Progenitor cell of endocrine pancreas (in vitro differentiated cells): ENCODE measurements at places on chromosomes 6 and 20.
A peak's percentile ranks its signal among the peaks of the same experiment; 100 is the strongest.

DNA sequence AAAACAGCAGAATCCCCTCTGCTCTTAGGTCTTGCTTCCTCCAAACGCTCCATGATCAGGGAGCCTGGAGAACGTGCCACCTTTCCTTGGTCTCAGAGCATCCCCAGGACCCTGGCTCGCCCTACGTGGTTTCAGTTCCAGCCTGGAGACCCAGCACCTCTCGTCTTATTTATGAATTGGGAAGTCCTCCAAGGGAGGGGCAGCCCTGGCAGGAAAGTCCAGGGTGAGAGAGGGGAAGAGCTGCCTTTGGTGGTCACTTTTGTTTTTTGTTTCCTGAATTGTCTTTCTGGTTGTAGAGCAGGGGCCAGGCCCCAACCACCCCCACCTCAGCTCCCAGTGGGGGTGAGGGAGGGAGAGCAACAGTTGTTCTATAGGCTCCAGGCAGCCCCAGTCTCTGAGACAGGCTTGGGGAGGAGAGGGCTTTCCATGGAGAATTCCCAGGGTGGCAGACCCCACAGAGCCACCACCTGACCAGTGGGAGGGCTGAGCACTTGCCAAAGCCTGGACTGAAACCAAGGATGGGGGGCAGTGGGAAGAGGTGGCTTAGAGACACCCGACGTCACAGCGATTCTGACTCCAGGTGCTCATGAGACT is 88.8 kb downstream of the PRND start:
- no peak for DNase-seq

DNA sequence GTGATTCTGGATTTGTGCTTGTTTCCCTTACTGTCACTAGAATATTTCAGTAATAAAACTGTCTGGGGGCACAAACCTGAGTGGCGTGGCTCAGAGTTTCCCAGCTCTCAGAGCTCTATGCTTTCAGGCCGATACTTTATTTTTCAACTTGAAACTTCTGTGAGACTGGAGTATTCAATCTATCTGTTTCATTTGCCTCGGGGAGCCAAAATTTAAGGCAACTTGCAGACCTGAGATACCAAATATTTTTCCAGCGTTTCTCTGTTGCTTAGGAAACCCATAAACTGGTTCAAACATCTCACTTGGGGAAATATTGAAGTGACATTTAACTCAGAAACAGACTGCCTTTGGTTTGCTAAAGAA is 74.7 kb downstream of the SOBP start:
- DNase-seq = no peak

GRCh38 chr20:5510446-5510845 is 193.7 kb upstream of the PROKR2 start:
- DNase-seq = peak; percentile 11

- no peak for DNase-seq
Measured at GRCh38 chr20:37111926-37112455, 16.2 kb upstream of the RBL1 start.

DNA sequence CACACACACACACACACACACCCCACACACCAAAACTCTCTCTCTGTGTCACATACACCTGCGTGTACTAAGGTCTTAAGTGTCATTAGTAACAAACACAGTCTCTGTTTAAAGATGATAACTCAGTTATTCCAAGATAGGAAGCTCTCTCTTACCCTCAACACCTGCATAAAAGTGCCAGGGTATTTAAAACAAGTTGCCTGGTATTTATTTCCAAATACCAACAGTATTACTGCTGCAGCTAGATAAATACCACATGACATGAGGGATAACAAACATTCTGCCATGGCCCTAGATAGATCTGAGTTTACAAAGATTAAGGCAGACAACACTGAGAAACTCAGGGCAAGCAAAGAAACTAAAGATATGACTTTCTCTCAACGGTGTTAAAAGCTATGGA is 118.5 kb downstream of the SIM1 start:
- no peak for DNase-seq

DNA sequence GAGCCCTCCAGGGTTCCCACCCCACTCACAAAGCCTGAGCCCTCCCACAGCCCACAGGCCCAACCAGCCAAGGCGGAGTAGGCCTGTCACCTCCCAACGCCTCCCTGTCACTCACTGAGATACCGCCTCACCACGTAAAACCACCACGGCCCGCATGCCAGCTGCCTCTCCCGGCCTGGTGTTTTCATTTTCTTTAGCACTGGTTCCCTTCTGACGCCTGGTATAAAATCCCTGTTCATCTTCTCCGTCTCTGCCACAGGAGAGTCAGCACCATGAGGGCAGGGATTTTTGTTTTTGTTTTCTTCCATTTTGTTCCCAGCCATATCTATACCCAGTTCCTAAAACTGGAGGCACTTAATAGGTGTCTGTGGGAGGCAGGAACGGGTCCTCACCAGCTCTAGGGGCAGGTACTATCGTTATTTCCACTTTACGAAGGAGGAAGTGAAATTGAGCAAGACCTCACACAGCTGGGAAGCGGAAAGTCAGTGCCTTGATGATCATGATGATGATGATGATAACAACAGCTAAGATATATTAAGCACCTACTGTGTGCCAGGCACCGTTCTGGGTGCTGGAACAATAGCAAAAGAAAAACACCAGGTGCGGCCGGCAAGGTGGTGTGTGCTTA is 58.6 kb downstream of the SNAI1 start:
- DNase-seq = no peak

GRCh38 chr6:97462938-97463598 is 180.1 kb upstream of the MMS22L start:
- DNase-seq = no peak

GRCh38 chr6:3009930-3010329 is 10.2 kb downstream of the NQO2 start:
- DNase-seq = no peak

DNA sequence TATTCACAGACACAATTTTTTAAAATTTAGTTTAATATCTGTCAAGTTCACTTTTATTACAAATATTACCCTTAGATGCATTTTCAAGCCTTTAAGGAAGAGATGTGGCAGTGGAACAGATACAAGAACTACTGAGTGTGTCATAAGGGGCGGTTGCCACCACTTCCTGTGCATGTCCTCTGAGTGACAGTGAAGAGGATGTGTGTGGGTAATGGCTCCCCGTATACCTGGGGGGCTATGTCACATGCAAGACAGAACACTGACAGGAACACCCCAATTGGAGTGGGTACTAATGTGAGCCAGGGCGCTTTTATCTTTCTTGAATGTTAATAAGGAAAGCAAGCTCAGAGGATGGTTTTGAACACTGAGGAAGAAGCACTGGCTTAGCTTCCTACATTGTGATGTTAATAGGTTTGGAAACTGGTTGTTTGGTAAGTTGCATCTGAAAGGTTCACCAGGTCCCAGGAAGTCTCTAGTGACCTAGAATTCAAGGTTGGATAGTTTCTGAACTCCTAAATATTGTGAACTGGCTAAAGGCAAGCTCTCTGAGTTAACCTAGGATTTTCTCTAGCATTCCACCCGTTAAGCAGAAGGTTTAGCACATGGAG is 83.4 kb upstream of the ASF1A start:
- no peak for DNase-seq
